Hematopoietic multipotent progenitor cell treated with erythropoietin and hydrocortisone succinate and interleukin-3 and kit ligand, for 6 days (in vitro differentiated cells): ENCODE measurements at places on chromosomes 2 and 18.
A peak's percentile ranks its signal among the peaks of the same experiment; 100 is the strongest.

DNA sequence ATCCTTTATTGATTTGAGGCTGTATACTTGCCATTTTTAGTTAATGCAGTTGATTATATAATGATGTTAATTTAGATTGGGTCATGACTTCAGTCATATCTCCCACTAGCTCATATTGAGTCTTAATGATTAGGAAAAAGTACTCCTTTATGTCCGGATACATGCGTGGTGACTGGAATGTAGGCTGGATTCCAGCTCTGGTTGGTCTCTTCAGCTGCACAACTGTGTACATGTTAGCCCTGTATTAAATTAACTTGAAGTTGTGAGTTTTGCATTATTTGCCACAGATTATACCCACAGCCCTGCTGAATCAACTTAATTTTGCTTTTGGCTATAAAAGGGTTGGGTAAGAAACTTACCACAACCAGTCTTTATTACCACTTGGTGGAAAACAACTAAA is 22.5 kb downstream of the MOB4 start:
- DNase-seq = no peak

- no peak for DNase-seq
Measured at GRCh38 chr2:169462896-169463695, 16.2 kb upstream of the BBS5 start.

GRCh38 chr2:44880125-44880483 is 61.4 kb upstream of the SIX3 start:
- DNase-seq = no peak

- DNase-seq = peak; percentile 89
Measured at GRCh38 chr2:231664727-231665126, 43.6 kb upstream of the PTMA start.

- peak; percentile 30 for DNase-seq
Measured at GRCh38 chr2:10665833-10666232, 23.9 kb downstream of the NOL10 start.

DNA sequence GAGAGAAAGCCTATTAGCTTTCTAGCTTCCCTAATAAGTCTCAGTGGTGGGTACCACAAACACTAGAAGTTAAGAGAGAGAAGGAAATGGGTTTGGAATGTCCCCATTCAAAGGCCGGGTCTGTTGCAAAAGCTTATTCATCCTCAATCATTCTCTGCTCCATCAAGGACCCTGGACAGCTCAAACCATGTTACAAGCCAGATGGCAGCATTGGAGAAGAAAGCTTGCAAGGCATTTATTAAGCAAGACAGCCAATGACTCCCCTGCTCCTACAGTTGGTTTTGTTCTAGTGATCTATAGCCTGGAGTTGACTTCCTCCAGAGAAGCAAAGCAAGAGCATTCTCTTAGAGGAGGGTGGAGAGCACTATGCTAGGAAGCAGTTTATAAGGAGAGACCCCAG is 86.9 kb upstream of the LMAN1 start:
- DNase-seq = peak; percentile 6

GRCh38 chr18:3110034-3110752 is 97.2 kb upstream of the LPIN2 start:
- DNase-seq = no peak

DNA sequence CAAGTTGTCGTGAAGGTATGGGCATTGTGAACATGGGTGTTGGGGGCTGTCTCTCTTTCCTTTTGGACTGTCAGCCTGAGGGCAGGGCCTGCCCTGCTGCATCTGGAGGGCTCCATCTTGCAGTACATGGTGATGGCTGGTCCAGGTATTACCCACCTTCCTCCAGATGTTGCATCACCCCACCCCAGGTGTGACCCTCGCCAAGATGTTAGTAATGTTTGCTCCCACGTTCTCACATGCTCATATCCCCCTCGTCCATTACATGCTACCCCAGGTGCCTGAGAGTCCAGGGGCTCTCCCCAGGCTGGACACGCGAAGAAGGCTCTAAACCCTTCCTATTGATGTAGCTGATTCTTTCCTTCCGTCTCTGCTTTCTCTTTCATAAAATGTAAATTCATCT is 13.9 kb downstream of the ZAP70 start:
- DNase-seq = no peak

GRCh38 chr2:170917219-170917913 is 11.7 kb upstream of the GORASP2 start:
- DNase-seq = no peak

DNA sequence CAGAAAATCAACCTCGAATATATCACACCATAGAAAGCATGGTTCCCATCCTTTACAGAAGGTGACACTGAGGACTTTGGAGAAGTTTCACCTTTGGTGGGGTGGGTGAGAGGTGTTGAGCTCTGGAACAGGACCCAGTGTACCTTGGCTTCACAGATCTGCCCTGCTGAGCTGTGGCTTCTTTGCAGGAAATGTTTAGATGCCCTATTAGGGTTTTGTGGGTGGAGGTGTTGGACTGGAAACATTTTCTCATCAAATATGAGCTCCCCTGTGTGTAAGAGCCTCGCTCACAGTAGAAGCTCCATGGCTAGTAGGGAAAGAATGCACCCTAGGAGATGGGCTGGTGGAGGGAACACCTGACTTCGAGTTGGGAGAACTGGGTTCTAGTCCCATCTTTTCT is 55.6 kb downstream of the RPL37A start:
- no peak for DNase-seq

GRCh38 chr2:233085037-233085838 is 25.1 kb downstream of the INPP5D start:
- DNase-seq = no peak

- no peak for DNase-seq
Measured at GRCh38 chr18:32167980-32168730, 21.7 kb upstream of the MEP1B start.

DNA sequence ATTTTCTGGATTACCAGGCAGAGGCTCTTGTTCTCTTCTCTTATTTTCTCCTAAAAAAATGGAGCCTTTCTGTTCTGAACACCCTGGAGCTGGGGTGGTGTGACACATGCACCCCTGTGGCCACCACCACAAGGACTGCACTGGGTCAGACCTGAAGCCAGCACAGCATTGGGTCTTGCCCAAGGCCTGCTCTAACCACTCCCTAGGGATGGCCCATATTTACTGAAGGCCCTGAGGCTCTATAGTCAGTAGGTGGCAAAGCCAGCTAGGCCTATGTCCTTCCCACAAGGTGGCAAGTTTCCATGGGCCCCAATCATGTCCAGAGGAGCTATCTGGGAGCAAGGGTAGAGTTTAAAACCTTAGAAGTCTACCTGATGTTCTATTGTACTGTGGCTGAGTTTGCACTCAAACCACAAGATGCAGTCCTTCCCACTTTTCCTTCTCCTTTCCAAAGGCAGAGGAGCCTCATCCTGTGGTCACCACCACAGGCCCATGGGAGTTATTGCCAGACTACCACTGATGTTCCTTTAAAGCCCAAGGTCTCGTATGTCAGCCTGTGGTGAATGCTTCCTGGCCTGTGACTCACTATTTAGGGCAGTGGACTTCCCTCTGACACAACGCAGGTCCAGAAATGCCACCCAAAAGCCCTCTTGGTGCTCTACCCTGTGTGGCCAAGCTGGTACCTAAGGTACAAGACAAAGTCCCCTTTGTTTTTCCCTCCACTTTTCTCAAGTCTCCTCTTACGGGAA is 15.0 kb upstream of the FMNL2 start:
- DNase-seq = no peak

DNA sequence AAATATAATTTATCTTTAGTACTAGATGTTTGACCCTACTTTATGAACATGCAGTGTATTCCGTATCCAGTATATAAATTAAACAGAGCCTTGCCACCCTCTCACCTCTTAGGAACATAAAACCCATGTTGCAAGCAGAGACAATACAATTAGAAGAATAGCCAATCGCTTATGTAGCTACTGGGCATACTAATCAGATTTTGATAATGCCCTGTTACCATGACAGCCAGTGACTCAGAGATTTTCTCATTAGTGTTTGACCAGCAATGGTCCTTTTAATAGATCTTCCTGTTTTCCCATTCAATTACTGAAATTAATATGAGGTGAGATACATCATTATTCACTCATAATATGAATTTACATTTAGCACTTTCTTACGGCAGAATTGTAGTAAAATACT is 547.3 kb upstream of the VWC2L start:
- no peak for DNase-seq

DNA sequence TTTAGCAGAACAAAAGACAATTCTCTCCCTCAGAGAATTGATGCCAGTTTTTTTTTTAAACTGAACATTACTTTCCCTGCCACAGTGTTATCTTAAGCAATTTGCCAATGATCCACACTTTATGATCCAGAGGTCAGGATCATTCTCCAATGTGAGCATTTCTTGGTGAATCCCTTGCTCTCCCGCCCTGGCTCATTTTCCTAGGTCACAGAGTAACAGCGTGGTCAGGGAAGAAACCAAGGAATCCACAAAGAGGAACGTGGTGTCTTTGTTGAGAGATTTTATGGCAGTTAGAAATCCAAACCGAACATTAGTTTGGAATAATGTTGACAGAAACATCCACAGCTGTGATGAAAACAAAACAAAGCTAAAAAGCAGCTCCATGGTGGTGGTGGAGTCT is 250.3 kb downstream of the TTC32 start:
- no peak for DNase-seq

DNA sequence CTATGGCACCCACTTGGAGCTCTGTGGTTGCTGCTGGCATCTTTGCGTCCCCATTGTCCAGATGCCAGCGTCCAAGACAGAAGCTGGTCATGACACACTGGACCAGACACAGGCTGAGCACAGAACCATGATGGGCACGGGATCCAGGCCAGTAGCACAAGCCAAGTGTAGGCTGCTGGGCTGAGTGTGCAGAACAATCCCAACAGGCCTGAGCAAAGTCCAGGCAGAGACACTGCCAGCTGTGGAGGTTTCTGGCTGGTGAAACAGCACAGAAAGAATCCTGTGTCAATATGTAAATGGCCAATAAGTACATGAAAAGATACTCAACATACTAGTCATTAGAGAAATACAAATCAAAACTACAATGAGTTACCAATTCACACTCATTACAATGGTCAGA is 705.4 kb downstream of the METTL4 start:
- DNase-seq = no peak

DNA sequence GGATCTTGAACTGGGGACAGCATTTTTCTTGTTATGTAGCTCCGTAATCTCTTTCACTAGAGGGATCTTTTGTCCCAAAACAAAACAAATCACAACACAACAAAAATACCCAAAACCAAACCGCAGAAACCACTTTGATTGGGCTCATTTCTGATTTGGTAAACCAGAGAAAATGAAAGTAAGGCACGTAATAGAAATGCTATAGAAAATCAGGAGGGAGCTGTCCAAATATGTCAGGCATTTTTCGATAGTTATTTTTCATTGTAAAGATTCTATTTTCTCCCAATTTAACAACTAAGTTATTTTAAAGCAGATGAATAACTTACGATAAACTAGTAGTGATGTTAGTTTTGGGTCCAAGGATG is 406.5 kb downstream of the XIRP2 start:
- peak; percentile 19 for DNase-seq
